Stimulated activated CD4-positive, alpha-beta T cell treated with anti-CD3 and anti-CD28 coated beads, TNF-alpha, amount 100 ng/mL, for 24 hours (primary cell): ENCODE measurements at places on chromosomes 3 and 15.

- DNase-seq: no peak
Observed at GRCh38 chr15:52136442-52136980, 23.9 kb upstream of the BCL2L10 start.

DNA sequence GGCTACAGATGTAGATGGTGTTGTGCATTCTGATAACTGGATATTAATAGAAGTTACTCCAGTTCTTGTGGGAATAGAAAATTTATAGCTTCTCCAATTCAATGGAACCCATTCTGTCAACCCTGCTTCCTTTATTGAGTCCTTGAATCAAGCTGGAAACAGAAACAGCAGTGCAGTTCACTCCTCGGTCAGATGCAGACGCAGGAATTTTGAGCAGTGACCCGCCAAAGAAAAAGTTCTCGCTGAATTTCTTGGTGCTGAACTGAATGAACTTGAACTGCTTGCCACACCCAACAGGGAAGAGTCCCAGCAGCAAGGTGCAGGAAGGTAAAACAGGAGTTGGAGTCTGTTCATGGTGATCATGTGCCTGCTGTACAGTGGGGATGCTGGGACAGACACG is 10.3 kb downstream of the HRH1 start:
- no peak for DNase-seq

DNA sequence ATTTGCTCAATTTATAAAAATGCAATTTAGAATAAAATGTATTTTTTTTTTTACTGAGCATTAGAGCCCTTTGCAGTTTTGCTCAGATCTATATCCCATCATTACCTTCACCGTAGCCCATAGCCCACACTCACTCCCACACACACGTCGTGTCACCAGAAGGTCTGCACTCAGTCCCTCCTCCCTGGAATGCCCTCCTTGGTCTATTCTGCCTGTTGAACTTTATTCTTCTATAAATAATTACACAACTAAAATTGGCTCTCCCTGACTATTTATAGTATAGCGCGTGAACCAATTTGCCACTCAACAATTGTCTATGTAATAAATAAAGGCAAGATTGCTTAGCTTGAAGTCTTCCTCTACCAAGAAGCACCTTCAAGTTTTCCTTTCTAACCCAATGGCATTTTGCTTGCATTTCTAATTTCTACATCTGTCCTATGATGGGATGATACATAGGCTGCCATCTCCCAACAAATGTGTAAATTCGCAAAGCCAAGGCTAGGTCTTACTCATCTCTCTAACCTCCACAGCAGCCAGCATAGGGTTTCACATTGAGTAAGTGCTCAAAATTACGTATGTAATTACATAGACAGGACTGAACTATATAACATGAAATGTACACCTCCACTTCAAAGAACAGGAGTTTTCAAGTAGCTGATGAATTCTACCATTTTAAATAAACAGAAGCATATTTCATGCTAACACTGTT is 172.0 kb upstream of the HES1 start:
- no peak for DNase-seq

DNA sequence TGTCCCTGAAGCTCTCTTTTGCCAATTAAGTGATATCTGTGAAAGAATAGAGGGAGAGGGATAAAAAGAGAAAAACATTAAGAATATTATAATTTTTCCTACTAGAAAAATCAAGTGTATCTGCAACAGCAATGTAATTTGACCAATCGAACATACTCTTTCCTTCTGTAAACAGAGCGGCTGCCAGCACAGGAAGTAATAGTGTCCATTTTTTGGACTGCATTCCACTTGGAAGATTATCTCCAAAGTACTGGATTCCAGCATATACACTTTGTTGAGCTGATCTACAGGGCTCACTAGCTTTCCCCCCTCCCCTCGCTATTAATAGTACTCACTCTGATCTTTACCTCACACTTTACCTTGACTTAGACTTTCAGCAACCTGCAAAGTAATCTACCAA is 90.4 kb downstream of the SUCLG2 start:
- no peak for DNase-seq

GRCh38 chr3:69761896-69762767 is 22.9 kb downstream of the MITF start:
- DNase-seq: no peak
